Sciatic nerve (tissue), 2 donors: ENCODE measurements at places on chromosomes 12 and 14. TPM values are rescaled to one million over a fixed set of nuclear protein-coding genes. Genes with fewer than 3 reads are reported as not detected.

DNA sequence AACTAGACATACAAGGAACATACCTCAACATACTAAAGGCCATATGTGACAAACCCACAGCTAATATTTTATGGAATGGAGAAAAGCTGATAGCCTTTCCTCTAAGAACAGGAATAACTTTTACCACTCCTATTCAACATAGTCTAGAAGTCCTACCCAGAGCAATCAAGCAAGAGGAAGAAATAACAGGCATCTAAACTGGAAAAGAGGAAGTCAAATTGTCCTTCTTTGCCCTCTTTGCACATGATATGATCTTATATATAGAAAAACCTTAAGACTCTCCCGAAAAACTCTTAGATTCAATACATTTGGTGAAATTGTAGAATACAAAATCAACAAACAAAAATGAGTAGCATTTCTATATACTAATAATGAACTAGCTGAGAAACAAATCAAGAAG lies 110.0 kb downstream of the ATP23 start:
- no peak for DNase-seq

DNA sequence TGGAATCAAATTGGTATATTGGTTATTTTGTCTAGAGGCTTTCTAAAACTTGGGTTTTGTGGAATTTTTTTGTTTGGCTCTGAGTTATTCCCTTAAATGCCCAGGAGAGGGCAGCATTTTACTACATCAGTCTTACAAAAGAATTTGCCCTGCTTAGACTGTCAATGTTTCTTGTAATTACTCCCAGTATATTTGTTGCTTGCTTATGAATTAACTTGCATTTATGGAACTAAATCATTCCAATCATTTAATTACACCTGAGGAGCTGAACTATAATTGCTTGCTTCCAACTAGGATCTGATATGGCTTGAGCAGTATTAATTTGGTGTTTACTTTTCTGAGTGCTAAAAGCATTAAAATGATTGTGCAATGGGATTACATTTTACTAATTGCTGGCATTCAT lies 48.7 kb downstream of the MIPOL1 start:
- no peak for DNase-seq

Gene LRFN5
- total RNA-seq, result 10.9 TPM

Gene PMCH
- not detected for total RNA-seq

GRCh38 chr14:54444681-54445080 lies 3.5 kb upstream of the CNIH1 start:
- no peak for DNase-seq

GRCh38 chr12:114302117-114302516 lies 103.8 kb downstream of the TBX5 start:
- DNase-seq, result no peak

DNA sequence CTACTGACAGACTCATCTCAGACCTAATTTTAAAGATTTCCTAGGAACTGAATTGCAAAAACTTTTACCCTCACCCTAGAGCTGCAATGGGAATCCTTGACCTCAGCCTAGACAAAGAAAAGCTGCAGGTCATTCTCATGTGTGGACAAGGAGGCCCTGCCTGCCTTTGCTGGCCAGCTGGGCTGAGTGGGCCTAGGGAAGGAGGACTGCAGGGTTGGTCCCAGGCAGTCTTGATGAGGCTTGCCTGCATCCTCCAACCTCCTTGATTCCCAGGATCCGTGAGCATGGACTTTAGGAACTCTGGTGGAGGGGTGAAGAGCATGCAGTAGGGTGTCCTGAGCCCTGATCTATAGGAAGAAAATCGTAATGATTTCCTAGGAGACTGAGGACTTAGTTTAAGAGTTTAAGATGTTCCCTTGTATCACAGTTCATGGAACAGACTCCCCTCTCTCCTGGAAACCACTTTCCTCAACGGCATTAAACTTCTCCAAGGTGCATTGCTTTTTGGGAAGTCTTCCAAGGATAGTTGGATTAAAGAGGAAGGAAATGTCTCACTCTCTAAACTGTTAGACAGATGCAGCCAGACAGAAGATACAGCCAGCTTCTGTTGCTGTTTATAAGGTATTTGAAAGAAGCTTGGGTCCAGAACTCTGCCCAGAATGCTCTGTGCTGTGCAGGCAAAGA lies 55.4 kb upstream of the DDX11 start:
- no peak for DNase-seq

DNA sequence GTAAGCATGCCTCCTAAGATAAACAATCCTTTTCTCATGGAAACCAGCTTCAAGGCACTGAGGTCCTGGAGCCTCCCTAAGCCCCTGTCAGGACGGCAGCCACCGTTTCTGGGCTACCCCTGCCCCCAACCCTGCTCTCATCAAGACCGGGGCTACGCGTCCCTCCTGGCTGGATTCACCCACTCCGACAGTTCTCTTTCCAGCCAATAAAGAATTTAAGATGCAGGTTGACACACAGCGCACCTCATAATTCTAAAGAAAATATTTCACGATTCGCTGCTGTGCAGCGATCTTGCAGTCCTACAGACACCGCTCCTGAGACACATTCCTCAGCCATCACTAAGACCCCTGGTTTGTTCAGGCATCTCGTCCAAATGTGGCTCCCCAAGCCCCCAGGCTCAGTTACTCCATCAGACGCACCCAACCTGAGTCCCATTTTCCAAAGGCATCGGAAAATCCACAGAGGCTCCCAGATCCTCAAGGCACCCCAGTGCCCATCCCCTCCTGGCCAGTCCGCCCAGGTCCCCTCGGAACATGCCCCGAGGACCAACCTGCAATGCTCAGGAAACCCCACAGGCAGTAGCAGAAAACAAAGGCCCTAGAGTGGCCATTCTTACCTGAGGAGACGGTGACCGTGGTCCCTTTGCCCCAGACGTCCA lies 336.3 kb downstream of the TMEM121 start:
- DNase-seq, result peak; percentile 26

DNA sequence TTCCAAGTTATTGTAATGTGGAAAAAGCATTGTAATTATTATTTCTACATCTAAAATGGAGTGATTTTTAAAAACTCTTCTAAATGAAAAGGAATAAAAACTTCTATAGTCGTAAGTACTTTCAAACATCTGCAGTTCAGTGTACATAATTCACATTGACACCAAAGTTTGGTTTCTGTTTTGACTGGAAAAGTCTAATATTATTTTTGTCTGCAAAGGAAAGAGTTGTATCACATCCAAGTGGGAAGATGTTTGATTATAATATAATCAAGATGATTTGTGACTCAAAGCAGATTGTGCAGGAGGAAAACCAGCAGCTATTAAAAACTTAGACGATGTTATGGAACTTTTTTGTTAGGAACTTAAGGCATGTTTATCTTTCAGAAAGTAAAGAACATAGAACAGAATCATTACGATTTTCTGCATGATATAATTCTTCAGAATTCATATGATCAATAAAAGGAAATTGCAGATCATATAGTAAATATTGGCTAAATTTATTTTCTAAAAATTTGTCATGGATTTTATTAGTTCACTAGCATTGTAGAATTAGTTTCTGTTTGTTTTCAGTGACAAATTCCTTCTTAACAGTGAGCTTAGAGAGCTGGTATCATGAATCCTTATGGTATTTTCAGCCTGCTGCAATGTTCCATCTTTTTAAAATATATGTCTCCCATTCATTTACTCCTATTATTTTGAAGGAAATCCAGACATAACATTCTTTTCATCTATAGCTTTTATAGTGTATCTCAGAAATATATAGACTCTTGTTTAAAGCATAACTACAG lies 145.8 kb downstream of the MIPOL1 start:
- no peak for DNase-seq

Gene AMDHD1
- total RNA-seq, result 0.76 TPM

Gene CLMN
- 41.8 TPM for total RNA-seq

Gene IKZF4
- total RNA-seq, result 13.7 TPM

Gene HPD
- 0.40 TPM for total RNA-seq

DNA sequence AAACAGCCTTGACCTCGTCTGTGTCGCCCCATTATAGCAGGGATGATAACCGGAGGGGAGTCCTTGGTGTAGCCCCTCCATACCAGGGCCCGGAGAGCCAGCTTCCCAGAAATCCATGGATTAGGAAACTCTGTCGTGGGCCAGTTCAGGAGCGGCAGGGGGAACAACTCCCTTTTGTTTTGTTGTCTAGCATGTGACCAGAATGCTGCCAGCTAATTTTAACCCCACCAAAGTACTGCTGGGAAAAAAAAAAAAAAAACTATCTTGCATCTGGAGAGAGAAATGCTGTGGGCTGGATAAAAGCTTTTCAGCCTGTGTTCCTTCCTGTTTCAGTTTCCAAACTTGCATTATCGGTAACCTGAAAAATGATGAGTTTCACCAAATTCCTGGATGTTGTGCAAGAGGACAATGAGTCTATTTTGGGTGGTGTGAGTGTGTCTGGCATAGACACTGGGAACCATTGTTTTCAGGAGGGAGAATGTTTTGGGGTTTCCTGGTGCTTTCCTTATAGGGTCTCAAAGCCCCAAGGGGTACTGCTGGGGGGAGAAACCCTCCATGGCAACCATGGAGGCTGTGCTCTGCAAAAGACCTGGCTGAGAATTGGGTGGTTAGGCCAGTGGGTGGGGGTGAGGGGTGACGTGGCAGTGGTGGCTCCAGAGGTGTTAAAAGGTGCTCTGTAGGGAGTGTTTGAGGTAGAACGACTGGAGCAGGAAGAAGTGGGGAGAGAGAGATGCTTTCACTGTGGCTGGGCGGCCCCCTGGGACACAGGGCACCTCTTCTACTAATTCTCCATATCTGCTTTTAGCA lies 14.9 kb upstream of the IRF2BPL start:
- peak; percentile 75 for DNase-seq

DNA sequence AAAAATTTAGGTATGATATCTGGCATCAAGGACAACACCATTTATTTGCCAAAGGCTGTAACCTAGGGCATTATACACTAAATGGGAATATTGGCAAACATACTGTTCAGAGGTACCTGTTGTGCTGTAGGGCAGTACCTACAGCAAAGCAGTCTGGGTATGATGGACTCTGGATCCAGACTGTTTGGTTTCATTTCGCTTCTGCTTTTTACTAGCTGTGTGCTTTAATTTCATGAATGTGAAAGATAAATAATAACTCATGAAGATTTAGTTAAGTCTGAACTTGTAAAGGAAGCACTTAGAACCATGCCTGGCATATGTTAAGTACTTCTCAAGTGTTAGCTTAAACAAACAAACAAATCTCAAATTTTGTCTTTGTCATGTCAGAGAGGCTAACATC lies 17.7 kb upstream of the SLC38A2 start:
- DNase-seq, result no peak

Gene RPS6KA5
- total RNA-seq, result 30.4 TPM

Gene FAM222A
- total RNA-seq, result 4.7 TPM

DNA sequence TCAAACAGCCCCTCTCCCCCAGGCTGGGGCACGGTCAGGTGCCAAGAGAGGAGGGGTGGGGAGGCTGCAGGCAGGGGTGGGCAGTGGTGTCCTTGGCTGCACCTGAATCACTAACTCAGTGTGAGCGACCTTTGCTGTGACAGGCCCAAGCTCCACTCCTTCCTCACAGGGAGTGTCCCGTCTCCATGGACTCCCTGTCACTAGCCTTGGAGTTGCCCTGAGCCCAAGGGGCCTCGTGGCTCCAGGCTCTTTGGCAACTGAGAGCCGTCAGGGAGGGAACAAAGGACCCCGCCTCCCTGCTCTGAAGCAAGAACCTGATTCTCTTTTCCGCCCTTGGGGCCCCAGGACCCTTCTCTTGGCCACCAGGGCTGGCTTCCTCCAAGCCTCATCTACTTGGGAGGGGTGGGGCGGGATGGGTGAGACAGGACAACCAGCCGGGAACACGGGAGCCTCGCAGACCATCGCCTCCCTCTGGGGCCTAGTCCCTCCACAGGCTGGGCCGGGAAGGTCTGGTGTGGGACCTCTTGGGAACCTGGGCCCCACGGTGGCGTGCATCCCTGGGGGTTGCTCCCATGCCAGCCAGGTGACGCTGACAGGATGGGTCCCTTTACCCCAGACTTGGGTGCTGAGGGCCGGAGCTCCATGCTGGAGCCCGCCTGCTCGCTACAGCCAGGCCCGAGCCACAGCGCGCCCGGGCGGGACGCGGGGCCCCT lies 935 bp upstream of the ADSS1 start:
- DNase-seq, result no peak

Gene ALDH2
- 75.3 TPM for total RNA-seq

GRCh38 chr12:119308708-119309456 lies 25.6 kb upstream of the CCDC60 start:
- DNase-seq, result peak; percentile 59

DNA sequence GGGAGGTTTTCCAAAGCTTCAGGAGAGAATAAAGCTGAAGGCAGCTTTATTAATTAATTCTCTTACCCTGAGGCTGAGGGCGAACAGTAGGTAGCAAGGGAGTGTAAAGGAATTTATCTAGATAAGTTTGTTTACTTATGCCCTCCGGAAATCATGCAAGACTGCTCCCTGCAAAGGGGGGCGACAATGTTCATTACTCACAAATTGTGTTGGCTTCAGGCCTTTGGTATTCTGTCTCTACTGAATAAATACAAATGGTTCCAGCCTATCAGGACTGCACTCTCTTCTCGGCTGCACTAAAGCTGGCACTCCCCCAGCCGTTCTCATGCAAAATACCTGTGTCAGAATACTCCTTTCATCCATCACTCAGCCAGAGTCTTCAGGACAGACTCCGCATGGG lies 120.8 kb downstream of the PPHLN1 start:
- DNase-seq, result no peak

Gene TAS2R9
- not detected for total RNA-seq

DNA sequence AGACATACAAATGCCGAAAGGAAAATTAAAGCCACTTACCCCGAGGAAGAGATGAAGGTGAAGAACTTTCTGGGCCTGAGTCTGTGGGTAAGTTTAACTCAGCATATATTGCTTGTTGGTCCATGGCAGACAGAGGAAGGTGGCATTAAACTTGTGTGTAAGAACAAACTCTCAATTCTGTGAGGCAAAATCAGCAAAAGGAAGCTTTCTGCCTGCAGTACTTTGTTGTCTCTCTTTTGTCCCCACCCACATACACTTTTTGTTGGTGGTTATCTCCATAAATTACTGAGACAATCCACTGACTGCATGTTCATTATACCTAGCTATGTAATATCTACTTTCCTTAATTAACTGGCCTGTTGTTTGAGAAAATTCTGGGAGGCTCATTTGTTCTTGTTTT lies at the start of gene KLRB1:
Gene KLRB1 (minus strand): TSS at position 201 of the 400 bp plus-strand sequence. CDS start 77 bp downstream, at position 124.
- no peak for DNase-seq

DNA sequence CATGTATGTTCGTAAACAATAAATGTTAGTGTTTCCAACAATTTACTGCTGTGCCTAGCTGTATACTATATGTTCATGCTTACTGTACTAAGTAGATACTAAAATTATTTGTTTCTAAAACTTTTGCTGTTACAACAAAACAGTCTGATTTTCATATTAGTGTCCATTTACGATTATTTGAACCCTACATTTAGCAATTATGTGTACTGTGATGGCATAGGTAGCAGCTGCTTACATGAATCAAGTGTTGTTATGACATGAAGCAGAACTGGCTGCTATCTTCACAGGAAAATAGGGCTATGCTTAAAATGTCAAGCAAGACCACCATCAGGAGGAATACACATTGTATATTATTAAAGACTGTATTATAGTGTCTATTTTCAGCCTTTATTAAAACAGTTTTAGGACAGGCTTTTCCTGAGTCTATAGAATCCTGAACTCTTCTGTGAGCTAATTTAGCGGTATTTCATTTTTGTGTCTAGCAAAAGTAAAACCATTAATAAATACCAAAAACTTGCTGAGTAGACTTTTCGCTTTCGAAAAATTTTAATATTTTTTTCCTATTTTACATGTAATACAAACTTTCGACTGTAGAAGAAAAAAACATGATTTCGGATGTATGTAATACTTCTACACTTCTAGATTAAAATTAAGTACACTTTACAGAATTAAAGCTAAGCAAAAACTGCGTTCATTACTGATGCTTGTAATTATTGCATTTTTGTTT lies 1.1 kb upstream of the WDR89 start:
- no peak for DNase-seq
